ENCODE measurements at places on chromosomes 2 and 18. TPM values are rescaled to one million over a fixed set of nuclear protein-coding genes. Genes with fewer than 3 reads are reported as not detected.

- no peaks in the 10 kb centered on the region for H3K4me1 ChIP-seq
- no peak overlapping the region for H3K4me3 ChIP-seq
- no peak for DNase-seq
Measured at GRCh38 chr2:53091183-53091582, 676.4 kb upstream of the CHAC2 start.

GRCh38 chr2:112814278-112814677 is 22.3 kb downstream of the IL1B start:
- no peak overlapping the region for H3K27ac ChIP-seq
- peaks cover 14% of the 10 kb centered on the region for H3K36me3 ChIP-seq
- DNase-seq: no peak
- peaks cover 14% of the 10 kb centered on the region for H3K4me1 ChIP-seq

GRCh38 chr2:28390241-28390745 is 2.4 kb upstream of the FOSL2 start:
- peaks cover 9% of the 10 kb centered on the region for H3K36me3 ChIP-seq
- no peaks in the 10 kb centered on the region for H3K27me3 ChIP-seq
- H3K27ac ChIP-seq: peak overlapping the region; percentile 96

DNA sequence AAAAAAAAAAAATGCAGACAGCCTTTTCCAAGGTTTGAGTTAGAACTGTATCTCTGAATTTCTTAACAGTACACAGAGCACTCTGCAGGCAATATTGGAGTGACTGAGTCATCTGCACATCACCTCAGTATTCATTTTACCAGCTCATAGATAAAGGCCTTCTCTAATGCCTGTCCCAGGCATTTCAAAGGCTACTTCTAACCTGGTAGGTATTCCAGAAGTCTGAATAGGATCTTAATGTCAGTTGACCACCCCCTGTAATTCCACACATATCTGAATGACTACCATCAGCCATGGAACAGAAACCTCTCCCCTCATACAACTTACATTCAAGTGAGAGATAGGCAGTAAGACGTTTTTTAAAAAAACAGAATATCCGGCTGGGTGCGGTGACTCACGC is 9.0 kb downstream of the METTL21A start:
- DNase-seq: no peak
- H3K36me3 ChIP-seq: peaks cover 43% of the 10 kb centered on the region
- H3K4me3 ChIP-seq: no peak overlapping the region
- H3K27ac ChIP-seq: no peak overlapping the region
- H3K4me1 ChIP-seq: peaks cover 27% of the 10 kb centered on the region

DNA sequence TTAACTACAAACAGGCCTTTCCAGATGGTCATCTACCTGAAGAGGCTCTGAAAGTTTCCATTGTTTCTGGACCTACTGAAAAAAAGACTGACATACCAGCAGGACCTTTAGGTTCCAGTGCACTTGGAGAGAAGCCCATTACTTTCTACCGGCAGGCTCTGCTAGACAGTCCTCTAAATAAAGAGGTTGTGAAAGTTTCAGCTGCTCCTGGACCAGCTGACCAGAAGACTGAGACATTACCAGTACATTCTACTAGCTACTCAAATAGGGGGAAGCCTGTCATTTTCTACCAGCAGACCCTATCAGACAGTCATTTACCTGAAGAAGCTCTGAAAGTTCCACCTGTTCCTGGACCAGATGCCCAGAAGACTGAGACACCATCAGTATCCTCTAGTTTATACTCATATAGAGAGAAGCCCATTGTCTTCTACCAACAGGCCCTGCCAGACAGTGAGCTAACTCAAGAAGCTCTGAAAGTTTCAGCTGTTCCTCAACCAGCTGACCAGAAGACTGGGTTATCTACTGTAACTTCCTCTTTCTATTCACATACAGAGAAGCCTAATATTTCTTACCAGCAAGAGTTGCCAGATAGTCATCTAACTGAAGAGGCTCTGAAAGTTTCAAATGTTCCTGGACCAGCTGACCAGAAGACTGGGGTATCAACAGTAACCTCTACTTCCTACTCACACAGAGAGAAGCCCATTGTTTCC is 65.8 kb downstream of the ALMS1 start:
- H3K27me3 ChIP-seq: no peaks in the 10 kb centered on the region
- peaks cover 19% of the 10 kb centered on the region for H3K36me3 ChIP-seq
- H3K4me3 ChIP-seq: no peak overlapping the region
- H3K4me1 ChIP-seq: no peaks in the 10 kb centered on the region
- no peak for DNase-seq

GRCh38 chr2:240645346-240645745 is 20.1 kb downstream of the GPR35 start:
- peaks cover 10% of the 10 kb centered on the region for H3K4me1 ChIP-seq
- H3K36me3 ChIP-seq: no peaks in the 10 kb centered on the region
- H3K27ac ChIP-seq: no peak overlapping the region

GRCh38 chr2:26559044-26559405 is 81.1 kb upstream of the OTOF start:
- no peaks in the 10 kb centered on the region for H3K36me3 ChIP-seq
- DNase-seq: no peak
- peaks cover 9% of the 10 kb centered on the region for H3K4me1 ChIP-seq
- H3K27ac ChIP-seq: no peak overlapping the region
- H3K4me3 ChIP-seq: no peak overlapping the region

DNA sequence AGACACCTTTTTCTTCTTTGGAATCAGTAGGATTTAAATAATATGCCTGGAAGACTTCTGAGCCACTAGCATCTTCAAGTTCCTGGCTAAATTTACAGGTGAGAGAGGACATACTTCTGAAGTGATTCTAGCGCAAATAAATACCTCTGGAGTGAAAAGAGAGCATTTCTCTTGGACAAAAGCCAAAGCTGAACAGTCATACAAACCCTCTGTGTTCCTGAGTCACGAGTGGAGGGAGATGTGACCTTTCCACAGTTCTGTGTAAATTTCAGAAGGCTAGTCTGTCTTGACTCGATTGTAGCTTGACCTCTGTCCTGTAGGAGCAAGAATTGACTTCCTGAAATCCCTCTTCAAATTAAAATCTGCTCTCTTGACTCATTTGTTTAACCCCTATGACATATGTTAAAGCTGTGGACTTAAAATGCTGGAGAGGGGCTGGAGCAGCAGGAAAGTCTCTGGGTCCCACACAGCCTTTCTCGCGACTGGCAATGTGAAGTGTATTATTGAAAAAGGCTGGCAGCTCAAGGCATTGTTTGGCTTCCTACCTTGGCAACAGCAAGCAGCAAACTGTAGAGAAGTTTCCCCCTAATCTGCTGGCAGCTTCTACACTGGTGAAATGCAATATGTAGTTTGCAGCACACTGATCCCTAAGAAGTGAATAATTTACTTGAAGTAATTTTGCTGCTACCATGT is 79.6 kb upstream of the GCFC2 start:
- DNase-seq: no peak
- H3K36me3 ChIP-seq: no peaks in the 10 kb centered on the region
- H3K27ac ChIP-seq: no peak overlapping the region
- no peak overlapping the region for H3K4me3 ChIP-seq
- H3K27me3 ChIP-seq: peaks cover 7% of the 10 kb centered on the region

GRCh38 chr2:20615068-20615465 is 35.8 kb downstream of the HS1BP3 start:
- no peak for DNase-seq
- H3K4me1 ChIP-seq: peaks cover 2% of the 10 kb centered on the region
- no peaks in the 10 kb centered on the region for H3K36me3 ChIP-seq
- H3K4me3 ChIP-seq: no peak overlapping the region

- DNase-seq: no peak
- no peak overlapping the region for H3K27ac ChIP-seq
- no peak overlapping the region for H3K4me3 ChIP-seq
- H3K36me3 ChIP-seq: no peaks in the 10 kb centered on the region
- no peaks in the 10 kb centered on the region for H3K4me1 ChIP-seq
- no peaks in the 10 kb centered on the region for H3K27me3 ChIP-seq
Measured at GRCh38 chr2:209519271-209519670, 95.4 kb downstream of the MAP2 start.

DNA sequence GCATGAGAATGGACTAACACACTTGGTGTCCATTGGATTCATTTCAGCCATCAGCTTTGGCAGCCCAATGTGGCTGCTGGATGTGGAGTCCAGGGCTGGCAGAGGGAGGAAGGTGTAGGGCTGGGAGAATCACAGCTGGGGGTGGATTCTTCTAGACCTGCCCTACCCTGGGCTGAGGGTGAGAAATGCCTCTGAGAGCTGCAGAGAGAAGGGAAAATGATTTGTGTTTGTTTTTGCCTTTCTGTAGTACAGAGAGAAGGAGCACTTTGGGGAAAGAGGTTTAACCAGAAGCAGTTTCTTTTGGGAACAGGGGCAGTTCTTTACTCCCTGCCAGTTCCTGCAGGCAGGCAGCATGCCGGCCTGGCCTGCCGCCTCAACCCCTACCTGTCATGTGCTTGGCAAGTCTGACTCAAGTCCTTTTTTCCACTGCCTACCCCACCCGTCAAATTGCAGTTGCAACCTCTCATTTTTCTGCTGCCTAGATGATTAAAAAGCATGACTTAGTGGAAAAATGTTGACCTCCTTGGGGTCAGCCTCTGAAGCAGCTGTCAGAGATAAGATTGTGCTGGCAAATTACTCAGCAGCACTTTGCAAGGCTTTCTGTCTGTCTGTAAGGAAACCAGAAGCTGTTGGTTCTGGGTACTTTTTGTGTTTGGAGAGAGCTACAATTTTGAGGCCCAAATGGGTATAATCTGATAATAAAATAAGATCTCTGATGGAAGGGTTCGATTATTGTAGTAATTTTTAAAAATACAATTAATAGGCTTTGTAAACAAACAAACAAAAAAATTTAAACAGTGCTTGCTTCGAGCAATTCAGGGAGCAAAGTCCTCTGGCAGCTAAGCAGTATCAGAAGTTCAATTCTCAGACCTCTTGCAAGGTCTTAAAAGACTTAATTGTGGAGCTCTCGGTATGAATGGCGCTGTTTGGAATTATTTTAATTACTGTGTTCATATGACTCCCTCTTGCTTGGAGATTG is 21.7 kb downstream of the LBH start:
- no peak overlapping the region for H3K4me3 ChIP-seq
- H3K4me1 ChIP-seq: peaks cover 77% of the 10 kb centered on the region
- H3K27ac ChIP-seq: peak overlapping the region; percentile 78

- DNase-seq: no peak
- peaks cover 86% of the 10 kb centered on the region for H3K4me1 ChIP-seq
- H3K27ac ChIP-seq: peak overlapping the region; percentile 93
- H3K36me3 ChIP-seq: peaks cover 30% of the 10 kb centered on the region
- H3K27me3 ChIP-seq: no peaks in the 10 kb centered on the region
Measured at GRCh38 chr2:197235711-197236110, 74.9 kb downstream of the ANKRD44 start.

- no peaks in the 10 kb centered on the region for H3K4me1 ChIP-seq
- no peak for DNase-seq
- H3K4me3 ChIP-seq: no peak overlapping the region
- no peaks in the 10 kb centered on the region for H3K27me3 ChIP-seq
- H3K27ac ChIP-seq: no peak overlapping the region
Measured at GRCh38 chr2:221484761-221485502, 87.2 kb downstream of the EPHA4 start.

DNA sequence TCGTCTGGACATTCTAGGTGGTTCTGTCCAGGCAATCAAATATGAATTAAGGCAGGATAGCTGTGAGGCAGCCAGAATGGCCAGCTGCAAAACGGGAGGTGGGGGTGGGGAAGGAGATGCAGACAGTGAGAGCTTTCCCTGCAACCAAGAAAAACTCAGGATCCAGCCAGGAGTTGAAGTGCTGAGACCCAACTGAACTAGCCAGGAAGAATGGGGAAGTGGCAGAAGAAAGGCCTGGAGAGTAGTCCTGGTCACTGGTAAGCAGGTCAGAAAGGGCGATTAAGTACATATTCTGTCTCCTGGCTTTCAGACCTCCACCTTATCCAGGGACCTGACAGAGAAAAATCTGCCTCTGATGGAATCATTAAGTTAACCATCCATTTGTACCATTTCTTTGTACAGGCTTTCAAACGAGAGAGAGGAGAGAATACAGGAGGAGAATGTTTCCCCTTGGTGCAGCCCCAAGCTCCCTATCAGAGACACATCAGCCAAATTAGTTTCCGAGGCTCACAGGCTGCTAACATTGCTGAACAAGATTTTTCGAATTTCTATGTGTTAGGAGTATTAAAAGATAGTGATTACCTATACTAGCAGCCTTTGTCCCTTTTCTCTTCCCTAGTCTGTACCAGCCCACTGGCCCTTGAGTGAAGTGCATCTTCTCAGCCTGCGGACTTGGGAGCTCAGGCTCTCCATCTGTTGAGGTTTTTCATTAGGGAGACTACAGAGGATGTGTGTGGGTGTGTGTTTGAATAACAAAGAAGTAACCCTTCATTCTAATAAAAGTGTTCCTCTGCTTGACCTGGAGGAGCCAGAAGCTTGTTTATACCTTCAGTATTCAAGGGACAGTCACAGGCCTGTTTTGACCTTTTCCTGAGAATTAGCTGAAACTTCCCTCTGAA is 12.5 kb upstream of the HOXD1 start:
- H3K27me3 ChIP-seq: peaks cover 96% of the 10 kb centered on the region
- no peak overlapping the region for H3K27ac ChIP-seq
- no peaks in the 10 kb centered on the region for H3K36me3 ChIP-seq
- no peak for DNase-seq

GRCh38 chr18:50427896-50428295 is 53.0 kb downstream of the SKA1 start:
- peaks cover 2% of the 10 kb centered on the region for H3K36me3 ChIP-seq
- peaks cover 25% of the 10 kb centered on the region for H3K27me3 ChIP-seq
- no peaks in the 10 kb centered on the region for H3K4me1 ChIP-seq
- no peak for DNase-seq

DNA sequence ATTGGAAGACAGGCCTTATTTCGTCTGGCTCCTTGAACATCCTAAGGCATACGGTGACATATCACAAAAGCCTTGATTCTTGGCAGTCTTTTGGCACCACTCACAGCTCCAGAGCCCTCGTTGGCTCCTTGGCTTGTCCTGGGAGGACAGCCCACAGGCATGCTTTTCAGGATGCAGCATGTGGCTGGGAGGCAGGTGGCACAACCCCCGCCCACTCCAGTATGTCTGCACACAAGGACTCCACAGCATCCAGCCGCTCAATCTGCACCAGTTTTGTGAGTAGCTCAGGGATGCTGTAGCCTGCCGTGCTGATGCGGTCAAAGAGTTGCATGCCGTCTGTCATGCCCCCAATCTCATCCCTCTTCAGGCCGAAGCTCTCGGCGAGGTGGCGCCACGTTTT is 92.3 kb downstream of the EDAR start:
- no peaks in the 10 kb centered on the region for H3K4me1 ChIP-seq
- H3K36me3 ChIP-seq: no peaks in the 10 kb centered on the region
- DNase-seq: no peak
- no peak overlapping the region for H3K27ac ChIP-seq
- H3K4me3 ChIP-seq: no peak overlapping the region
- peaks cover 4% of the 10 kb centered on the region for H3K27me3 ChIP-seq

GRCh38 chr2:44510246-44510645 is 148.5 kb downstream of the CAMKMT start:
- no peak overlapping the region for H3K27ac ChIP-seq
- DNase-seq: no peak
- H3K27me3 ChIP-seq: no peaks in the 10 kb centered on the region

Gene DNAJC5G
- total RNA-seq: not detected

Gene ANKAR
- total RNA-seq: 4.8 TPM

Gene LIMS3
- 0.93 TPM for total RNA-seq

Gene EPC2
- 21.8 TPM for total RNA-seq

Gene PJVK
- total RNA-seq: 1.9 TPM

Gene ZNF638
- total RNA-seq: 88.0 TPM

Data from activated CD8-positive, alpha-beta memory T cell treated with anti-CD3 and anti-CD28 coated beads, Interleukin-2, amount 10 ng/mL, durations not matched to agents 7 days and 5 days (primary cell).